Sigmoid colon (tissue), 7 donors: ENCODE measurements at places on chromosomes 6 and 20. TPM values are rescaled to one million over a fixed set of nuclear protein-coding genes. Genes with fewer than 3 reads are reported as not detected.

STMND1 gene
- 0.36 TPM for total RNA-seq

ZNF311 gene
- total RNA-seq = 0.28 TPM

SPDEF gene
- total RNA-seq = not detected

DNA sequence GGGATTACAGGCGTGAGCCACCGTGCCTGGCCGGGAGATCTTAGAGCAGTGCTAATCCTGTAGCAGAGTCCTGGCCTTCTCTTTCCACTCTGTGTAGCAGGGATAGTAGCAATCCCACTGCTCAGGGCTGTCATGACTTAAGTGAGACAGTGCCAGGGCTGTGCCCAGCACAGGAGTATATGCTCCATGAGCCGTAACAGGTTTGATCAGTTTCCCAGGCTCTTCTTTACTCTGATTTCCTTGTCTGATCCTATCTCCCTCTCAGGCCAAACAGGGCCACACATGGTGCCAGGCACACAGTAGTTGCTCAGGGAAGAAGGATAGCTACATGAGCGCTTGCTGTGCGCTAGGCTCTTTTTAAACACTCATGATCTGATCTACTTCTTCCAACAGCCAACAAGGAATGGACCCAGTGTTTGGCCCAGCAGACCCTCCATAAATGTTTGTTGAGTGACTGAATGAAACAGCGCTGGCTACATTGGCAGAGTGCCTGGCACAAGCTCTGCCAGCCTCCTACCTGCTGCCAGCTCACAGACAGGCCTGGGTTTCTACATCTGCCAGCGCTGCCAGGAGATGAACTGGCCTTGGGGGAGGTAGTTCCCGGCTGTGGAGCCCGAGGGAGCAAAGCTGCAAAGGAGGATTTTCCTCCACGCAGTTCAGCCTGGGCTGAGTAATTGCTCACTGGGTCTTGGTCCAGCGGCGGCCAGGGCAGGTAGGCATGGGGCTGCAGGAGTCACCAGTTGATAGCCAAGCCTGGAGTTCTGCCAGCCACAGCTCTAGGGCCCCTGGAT is 36.9 kb downstream of the SNAI1 start:
- DNase-seq = peak; percentile 89

DNA sequence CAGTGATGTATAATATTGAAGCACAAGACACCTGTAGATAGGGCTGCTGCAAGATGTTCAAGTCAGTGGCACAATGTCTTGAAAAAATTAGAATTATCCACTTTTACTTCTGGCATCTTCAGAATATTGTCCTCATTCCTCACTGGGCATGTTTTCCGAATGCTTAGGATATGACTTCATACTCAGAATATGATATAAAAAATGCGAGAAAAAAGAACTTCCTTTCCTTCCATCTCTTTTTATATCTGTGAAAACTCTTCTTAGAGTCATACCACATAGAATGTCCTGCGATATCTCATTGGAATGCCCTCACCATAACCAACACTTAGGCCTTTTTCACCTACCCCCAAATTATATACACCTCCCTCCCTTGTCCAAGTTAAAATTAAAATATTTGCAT is 4.6 kb downstream of the MAS1L start:
- DNase-seq = no peak

DNA sequence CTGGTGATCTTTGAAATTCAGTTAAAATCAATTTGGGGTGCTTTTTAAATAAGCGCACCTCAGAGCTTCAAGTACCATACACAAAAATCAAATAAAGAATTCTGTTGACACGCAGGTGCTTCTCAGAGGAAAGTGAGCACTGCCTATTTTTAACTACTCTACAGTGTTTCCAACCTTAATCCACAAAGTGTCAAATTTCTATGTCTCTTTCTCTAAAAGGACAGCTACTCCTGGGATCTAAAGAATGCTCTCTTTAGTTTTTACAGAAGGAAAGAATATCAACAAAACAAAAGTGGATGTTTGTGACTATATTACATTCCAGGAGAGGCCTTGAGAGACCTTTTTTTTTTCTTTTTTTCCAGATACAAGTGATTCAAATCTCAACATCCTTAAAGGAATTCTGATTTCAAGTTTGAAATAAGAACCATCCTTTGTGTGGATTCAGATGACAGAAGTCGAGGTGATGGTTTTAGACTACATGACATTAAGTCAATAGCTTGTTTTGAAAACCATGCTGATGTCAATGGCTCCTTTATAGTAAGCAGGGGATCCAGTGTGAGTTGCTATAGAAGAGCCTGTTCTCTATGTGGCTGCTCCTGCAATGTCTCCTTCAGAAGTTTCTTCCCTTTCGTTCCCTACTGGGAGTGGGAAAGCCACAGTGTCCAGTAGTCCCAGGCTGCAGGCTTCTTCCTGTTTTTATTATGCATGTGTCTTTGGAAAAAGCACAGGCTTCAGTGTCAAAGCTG is 67.2 kb upstream of the DEFB112 start:
- no peak for DNase-seq
